ENCODE measurements at places on chromosomes 1 and 21. TPM values are rescaled to one million over a fixed set of nuclear protein-coding genes. Genes with fewer than 3 reads are reported as not detected.

Gene HSPA6
- 0.66 TPM for polyA plus RNA-seq

Gene NHLH1
- polyA plus RNA-seq: 0.17 TPM

Gene ZNF683
- polyA plus RNA-seq: not detected

Gene ITGB2
- 13.2 TPM for polyA plus RNA-seq

Gene MAEL
- 0.39 TPM for polyA plus RNA-seq

Gene ICOSLG
- polyA plus RNA-seq: 6.3 TPM

Gene KIAA1614
- polyA plus RNA-seq: 10.0 TPM

DNA sequence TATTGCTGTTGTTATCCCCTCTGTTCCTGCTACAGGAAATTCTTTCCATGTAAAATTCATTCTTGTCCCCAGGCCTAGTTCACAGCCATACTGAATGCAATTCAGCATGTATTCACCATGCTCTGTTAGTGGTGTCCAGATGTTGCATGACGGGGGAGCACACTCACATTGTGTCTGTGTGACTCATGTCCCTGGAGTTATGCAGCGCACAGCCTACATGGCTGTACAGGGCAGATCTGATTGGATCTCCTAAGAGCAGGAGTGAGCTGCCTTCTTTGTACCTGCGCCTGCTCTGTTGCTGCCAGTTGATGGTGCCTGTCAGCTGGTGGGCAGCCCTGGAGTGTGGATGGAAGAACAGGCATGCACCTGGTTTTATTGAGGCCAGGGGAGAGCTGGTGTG is 17.6 kb downstream of the HTR6 start:
- DNase-seq: peak; percentile 48
- no peak overlapping the region for H3K4me3 ChIP-seq
- H3K4me1 ChIP-seq: no peaks in the 10 kb centered on the region

GRCh38 chr21:44749759-44750674 is 38.6 kb upstream of the TSPEAR start:
- H3K4me1 ChIP-seq: peaks cover 9% of the 10 kb centered on the region
- H3K36me3 ChIP-seq: no peaks in the 10 kb centered on the region
- peaks cover 11% of the 10 kb centered on the region for H3K27me3 ChIP-seq
- H3K27ac ChIP-seq: no peak overlapping the region
- no peak overlapping the region for H3K4me3 ChIP-seq

DNA sequence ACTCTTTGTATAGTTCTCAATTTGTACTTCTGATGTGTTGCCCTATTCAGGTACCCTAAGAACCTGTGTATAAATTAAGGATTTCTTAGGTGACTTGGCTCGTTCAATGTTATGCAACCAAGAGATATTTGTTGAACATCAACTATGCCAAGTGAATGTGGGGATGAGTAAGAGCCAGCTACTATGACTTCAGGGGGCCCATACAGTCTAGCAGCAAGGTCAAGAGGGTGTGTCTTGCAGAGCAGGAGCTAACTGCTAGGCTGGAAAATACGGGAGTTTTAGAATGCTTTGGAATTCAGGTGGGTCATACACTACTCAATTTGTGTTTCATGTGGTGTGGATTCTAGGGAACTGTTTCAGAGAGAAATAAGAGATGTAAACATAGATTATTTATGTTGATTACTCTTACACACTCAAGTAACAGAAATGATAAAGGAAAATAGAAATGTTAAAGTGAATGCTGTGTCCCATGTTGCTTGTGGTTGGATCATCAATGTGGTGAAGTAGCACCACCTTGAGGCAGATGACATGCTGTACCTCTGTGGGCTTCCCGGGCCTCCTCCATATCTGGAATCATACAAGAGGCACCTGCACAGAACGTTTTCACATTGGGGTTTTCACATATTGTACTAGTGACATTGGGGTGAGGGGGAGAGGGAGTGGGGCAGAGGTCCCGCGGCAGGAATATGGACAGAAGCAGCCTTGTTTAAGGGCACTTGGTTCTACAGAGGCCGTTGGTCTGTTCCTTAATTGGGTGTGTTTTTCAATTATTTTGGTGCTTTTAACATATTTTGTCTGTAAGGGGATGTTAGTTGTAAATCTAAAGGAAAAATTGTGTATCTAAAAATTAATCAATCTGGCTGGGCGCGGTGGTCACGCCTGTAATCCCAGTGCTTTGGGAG is 12.4 kb downstream of the ARPC5 start:
- no peak overlapping the region for H3K27ac ChIP-seq
- H3K4me1 ChIP-seq: peaks cover 2% of the 10 kb centered on the region
- H3K4me3 ChIP-seq: no peak overlapping the region
- H3K36me3 ChIP-seq: peaks cover 8% of the 10 kb centered on the region
- DNase-seq: peak; percentile 81
- no peaks in the 10 kb centered on the region for H3K27me3 ChIP-seq

DNA sequence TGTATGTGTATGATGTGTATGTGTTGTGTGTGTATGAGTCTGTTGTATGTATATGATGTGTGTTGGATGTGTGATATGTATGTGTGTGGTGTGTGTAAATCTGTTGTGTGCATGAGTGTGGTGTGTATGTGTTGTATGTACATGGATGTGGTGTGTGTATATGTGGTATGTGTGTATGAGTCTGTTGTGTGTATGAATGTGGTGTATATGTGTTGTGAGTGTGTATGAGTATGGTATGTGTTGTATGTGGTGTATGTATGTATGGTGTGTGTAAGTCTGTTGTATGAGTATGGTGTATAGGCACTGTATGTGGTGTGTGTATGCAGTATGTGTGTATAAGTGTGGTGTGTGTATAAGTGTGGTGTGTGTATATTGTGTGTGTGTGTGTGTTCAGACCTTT is 95.0 kb downstream of the PLXNA2 start:
- DNase-seq: no peak
- no peak overlapping the region for H3K4me3 ChIP-seq
- peaks cover 3% of the 10 kb centered on the region for H3K36me3 ChIP-seq
- H3K27me3 ChIP-seq: no peaks in the 10 kb centered on the region

- no peaks in the 10 kb centered on the region for H3K4me1 ChIP-seq
- H3K36me3 ChIP-seq: no peaks in the 10 kb centered on the region
- H3K27ac ChIP-seq: no peak overlapping the region
- H3K4me3 ChIP-seq: no peak overlapping the region
These were observed 81.8 kb downstream of the SMYD3 start for GRCh38 chr1:246425139-246425794.

DNA sequence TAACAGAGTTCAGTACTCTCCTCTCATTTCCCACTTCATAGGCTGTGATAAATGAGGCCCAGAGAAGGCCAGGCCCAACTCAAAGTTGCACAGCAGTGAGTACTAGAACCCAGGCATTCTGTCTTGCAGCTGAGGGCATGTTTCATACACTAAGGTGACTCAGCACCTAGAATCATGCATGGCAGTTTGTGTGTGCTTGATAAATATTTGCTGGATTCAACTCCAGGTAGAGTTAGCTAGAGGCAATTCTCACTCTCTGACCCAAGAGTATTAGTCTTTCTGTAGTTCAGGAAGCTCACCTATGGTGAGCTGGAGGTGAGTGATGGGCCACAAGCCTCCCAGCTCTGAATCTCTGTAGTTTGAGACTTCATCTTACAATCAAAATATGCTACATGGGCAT is 10.7 kb downstream of the NKAIN1 start:
- no peak for DNase-seq
- H3K4me3 ChIP-seq: no peak overlapping the region
- no peaks in the 10 kb centered on the region for H3K4me1 ChIP-seq
- no peaks in the 10 kb centered on the region for H3K36me3 ChIP-seq

- no peak overlapping the region for H3K4me3 ChIP-seq
- DNase-seq: no peak
- H3K4me1 ChIP-seq: no peaks in the 10 kb centered on the region
- no peaks in the 10 kb centered on the region for H3K27me3 ChIP-seq
- no peaks in the 10 kb centered on the region for H3K36me3 ChIP-seq
- H3K27ac ChIP-seq: no peak overlapping the region
These were observed 263.9 kb upstream of the KAZN start for GRCh38 chr1:14334336-14335176.

DNA sequence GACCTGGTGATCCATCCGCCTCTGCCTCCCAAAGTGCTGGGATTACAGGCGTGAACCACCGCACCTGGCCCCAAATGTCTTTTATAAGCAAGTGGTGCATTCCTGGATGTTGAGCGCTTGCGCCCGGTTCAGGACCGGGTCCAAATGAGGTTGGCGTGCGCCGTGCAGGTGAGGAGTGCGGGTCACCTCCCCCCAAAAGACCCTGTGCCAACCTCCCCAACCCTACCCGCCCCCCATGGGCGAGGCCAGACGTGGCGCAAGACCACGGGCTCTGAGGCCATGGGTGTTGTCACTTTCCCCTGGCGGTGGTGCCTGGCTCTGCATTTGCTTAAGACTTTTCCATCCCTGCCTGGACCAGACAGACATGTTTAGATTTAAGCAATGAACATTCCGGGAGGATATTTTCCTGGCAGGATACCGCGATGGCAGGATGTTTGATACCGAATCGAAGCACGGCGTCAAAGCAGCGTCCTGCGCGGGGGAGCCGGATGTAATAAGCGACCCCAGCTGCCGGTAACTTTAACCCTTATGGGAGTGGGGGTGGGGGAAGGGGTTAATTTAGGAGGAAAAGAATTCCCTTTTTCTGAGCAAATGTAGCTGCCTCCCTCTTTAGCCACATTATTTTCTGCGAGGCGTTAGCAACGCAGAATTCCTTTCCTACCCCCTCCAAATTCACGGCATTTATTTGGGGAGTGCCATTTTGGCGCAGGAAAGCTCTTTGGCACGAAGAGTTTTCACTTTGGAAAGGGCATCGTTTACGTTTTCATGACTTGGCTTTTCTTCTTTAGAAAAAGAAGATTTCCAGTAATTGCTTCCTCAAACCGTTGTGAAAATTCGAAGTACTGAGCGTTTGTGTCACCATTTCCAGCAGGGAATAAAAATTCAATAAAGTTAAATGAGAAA is 27.8 kb upstream of the RNF187 start:
- DNase-seq: peak; percentile 78
- no peak overlapping the region for H3K27ac ChIP-seq
- peaks cover 1% of the 10 kb centered on the region for H3K36me3 ChIP-seq
- H3K27me3 ChIP-seq: peaks cover 28% of the 10 kb centered on the region

DNA sequence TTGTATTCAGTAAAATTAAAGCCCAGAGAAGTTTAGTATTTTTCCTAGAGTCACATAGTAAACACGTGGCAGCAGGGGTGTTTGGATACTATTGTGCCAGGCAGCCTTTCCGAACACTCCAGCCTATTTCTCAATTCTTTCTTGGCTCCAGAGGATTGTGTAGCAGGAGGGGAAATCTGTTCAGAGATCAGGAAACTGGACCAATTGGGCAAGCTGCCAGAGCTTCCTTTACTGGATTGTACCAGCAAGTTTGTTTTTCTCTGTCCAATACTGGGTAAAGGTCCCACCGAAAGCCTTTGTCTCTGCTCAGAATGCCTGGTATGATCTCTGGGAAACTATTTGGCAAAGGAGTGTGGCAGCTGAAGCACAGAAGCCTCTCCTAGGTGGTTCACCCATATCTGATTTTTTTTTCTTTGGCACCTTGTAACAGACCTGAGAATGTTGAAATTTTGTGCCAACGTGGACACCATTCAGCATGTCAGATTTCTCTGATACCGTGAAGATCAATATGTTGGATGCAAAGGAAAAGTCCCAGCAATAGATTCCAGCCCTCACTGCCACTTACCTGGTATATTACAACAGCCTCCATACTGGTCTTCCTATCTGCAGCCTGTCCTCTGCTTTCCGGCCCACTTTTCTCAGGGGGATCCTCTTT is 126.2 kb downstream of the FGGY start:
- no peaks in the 10 kb centered on the region for H3K36me3 ChIP-seq
- H3K27ac ChIP-seq: peak overlapping the region; percentile 52
- H3K4me1 ChIP-seq: peaks cover 18% of the 10 kb centered on the region
- peak; percentile 69 for DNase-seq
- H3K27me3 ChIP-seq: no peaks in the 10 kb centered on the region

DNA sequence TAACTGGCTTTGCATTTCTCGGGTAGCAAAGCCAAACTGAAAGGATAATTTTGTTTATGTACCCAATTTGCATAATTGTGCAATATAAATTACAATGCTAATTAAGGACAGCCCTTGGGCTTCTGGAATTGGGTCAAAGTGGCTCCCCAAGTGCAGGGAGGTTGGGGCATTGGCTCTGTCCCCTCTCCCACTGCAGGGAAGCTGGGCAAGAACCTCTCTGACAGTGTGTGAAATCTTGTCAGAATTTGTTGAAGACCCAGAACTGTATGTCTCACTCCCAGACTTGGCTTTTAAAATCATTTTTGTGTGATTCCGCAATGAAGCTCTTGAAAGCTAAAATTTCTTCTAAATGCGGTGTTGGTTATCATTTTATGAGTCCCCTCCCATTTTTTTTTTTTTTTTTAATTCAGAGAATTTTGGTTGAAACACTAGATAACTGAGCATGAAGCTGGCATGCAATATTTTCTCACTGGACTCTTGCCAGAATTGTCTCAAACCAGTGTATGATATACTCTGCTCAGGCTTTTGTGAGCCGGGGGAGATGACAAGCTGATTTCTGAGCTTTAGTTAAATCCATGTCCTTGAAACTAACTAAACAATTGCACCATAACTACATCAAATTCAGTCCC is 878.9 kb upstream of the CXADR start:
- peaks cover 5% of the 10 kb centered on the region for H3K4me1 ChIP-seq
- H3K4me3 ChIP-seq: no peak overlapping the region
- H3K27me3 ChIP-seq: no peaks in the 10 kb centered on the region
- H3K36me3 ChIP-seq: peaks cover 4% of the 10 kb centered on the region

GRCh38 chr1:154839691-154840090 is 30.4 kb downstream of the KCNN3 start:
- no peaks in the 10 kb centered on the region for H3K36me3 ChIP-seq
- no peaks in the 10 kb centered on the region for H3K27me3 ChIP-seq
- peak; percentile 76 for DNase-seq
- H3K4me1 ChIP-seq: peaks cover 77% of the 10 kb centered on the region
- no peak overlapping the region for H3K27ac ChIP-seq
